Activated gamma-delta T cell treated with Interleukin-2 at 50 U/mL for 16 hours (primary cell): ENCODE measurements at places on chromosomes 2 and 18.

- no peak for DNase-seq
Measured at GRCh38 chr2:11842336-11842735, 95.9 kb downstream of the LPIN1 start.

DNA sequence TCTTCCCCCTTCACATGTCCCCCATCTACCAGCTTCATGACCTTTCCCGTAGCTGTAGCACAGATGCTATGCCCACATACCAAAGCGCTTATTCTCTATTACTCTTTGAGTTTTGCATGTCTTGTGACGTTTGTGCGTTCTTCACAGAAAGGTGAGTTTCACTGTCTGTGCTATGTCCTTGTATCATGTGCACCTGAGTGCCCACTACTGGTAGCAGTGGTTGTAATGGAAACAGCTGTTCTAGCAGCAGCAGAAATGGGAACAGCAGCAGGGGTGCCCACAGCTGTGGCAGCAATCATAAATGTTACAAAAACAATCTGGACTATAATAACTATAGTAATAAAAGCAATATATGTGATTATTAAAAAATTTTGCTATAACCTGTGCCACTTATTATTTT is 127.1 kb downstream of the STK39 start:
- DNase-seq = no peak

DNA sequence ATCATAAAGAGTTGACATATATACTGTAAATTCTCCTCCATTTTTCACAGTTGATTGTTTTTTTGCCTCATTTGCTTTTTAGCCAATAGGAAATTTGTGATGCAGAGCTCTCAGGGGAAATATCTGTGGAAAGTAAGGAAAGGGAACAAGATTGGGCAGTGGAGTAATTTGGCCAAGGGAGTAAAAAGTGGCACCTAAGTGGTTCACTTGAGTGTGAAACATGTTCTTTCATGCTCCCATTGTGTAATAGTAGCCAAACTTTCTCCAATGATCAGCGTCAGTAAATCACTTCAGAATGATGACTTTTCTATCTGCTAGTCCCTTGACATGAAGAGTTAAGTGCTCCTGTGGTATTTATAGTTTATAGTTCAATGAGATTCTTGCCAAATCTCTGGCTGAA is 141.9 kb upstream of the KCNJ3 start:
- DNase-seq = no peak

- no peak for DNase-seq
Measured at GRCh38 chr2:195115738-195116137, 541.3 kb upstream of the SLC39A10 start.

DNA sequence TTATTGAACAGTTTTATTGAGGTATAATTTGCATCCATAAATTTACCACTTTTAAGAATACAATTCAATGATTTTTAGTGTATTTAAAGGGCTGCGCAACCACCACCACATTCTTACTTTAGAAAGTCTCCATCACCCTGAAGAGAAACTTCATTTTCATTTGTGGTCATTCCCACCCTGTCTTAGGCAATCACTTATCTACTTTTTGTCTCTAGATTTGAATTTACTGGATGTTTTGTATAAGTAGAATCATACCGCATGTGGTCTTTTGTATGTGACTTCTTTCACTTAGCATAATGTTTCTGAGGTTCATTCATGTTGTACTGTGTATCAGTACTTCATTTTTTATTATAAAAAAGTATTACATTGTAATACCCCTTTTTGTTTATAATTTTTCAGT is 17.9 kb upstream of the SLC4A10 start:
- DNase-seq = no peak

DNA sequence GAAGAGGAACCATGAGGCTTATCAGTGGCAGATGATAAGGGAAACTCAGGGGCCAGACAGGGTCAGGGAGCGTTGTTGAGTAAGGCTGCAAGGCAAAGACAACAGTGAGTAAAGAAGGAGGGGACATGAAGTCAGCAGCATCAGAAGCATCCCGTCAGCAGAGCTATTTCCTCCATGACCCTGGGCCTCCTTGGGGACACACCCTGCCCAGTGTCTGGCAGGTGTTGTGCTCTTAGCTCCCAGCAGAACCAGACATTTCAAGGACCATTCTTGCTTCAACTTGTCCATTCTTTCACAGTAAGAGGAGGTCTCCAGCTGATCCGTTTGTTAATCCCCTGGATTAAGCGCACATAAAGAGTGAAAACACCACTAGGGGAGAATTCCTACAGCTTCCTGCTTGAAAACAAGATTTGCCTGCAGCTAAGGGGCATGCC is 88.7 kb upstream of the MEIS1 start:
- no peak for DNase-seq

GRCh38 chr2:113711851-113712250 is 44.6 kb downstream of the SLC35F5 start:
- DNase-seq = no peak

- DNase-seq = peak; percentile 3
Measured at GRCh38 chr2:240997141-240997855, 1.1 kb upstream of the SNED1 start.

DNA sequence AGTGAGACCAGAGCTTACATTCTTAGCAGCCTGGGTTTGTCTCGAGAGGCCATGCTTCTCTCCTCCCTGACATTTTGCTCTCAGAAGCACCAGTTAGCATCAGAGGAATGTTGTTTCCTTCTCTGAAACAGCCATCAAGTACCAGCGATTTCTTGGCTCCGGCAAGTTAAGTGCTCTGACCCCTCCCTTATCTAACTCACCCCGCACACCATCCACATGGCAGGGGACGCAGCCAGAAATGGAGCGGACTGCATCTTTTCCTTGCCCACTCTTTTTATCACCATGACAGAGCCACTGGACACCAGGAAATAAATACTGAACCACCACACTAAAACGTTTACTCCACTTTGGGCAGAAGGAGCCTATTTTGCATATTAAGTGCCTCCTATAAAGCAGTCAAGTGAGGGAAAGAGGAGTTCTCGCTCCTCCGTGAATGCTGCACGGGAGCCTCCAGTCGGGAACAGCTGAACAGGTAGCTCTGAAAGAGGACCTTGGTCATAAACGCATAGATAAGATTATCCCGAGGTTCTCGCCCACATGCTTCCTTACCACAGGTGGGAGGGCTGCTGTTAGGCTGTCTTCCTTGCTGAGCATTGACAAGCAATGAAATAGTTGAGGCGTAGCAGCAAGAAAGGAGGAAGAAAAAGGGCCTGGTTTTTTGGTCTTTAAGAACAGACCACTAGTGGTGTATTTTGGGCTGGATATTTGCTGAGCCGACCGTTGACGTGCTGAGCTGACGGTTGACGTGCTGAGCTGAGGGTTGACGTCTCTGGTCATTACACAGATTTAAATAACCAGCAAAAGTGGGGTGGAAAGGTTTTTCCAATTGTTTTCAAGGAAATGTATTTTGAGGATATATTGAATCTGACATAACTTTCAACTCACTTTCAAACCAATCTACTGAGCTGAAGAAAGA is 71.4 kb upstream of the ITGB6 start:
- DNase-seq = no peak

DNA sequence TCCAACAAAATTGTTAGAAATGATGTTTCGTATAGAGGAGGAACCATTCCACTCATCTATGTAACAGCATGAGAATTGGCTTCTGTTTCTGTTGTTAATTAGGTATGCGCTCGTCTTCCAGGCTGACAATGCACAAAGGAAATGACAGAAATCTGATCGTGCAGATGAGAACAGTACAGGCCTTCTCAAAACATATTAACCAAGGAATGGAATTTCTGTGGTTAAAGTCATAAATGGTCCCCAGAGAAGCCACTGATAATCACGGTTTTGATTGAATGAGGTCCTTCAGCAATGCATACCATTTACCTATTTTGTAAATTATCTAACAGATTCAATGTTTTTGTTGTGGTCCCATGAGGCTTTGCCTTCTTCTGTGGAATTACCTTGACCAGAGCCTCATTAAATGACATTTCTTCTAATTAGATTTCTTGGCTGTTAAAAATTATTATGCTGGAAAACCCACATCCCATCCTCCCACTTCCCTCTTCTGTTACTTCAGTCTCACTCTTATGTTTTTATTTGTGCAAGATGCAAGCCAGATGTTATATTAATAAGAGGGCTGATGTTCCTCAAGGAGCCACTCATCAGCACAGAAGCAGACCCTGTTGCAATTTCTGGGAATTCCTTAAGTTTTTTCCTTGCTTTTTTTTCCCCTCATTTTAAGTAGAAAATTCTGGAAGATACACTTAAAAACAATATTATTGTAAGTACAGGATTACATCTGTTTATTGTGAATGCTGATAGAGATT is 395.8 kb downstream of the PID1 start:
- DNase-seq = no peak

- no peak for DNase-seq
Measured at GRCh38 chr2:154961676-154962075, 263.2 kb downstream of the KCNJ3 start.

GRCh38 chr2:153808679-153809078 is 63.0 kb upstream of the GALNT13 start:
- DNase-seq = no peak

DNA sequence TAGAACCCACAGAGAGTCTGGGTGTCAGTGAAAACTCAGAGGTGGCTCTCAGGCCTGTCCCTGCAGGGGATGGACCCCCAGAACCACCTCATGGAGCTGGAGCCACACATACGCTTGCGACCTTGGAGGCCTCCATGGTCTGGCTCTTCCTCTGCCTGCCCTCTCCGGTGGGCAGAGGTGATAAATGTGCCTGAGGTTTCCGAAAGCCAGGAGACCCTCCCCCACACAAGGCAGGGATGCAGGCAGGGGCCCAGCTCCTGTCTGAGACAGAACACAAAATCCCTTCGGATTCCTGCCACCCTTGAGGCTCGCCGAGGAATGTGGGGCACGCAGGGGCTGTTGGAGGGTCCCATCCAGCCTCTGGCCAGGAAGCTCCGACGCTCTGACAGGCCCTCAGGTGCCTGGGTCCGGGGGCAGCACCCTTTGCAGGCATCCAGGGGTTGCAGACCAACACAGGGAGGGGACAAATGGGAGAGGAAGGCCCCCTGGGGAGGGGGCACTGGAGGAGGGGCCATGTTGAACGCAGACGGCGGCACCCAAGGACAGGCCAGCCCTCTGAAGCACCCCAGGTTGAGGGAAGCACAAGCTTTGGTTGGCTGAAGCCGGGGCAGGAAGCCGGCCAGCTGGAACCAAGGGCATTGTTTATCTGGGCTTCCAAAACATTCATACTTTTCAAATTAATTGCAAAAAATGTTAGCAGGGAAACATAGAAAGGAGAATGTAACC is 4.1 kb upstream of the SNED1 start:
- DNase-seq = no peak

DNA sequence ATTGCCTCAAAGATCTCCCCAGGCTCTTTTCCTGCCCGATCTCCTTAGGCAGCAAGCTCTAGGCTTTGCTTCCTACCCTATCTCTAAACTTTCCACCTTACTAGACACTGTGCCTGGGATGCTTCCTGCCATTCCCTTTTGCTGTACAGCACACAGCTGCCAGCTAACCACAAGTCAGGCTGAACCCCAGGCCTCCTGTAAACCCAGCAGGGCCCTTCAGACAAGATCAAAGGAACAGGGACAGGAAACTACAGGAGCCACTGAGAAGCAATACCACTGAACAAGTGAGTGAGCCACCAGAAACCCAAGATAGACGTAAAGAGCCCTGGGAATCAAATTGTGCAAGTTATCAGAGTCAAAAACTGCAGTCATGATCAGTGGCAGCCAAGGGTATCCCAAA is 180.7 kb downstream of the SUCLG1 start:
- no peak for DNase-seq
